ENCODE measurements at places on chromosomes 7 and 10. TPM values are rescaled to one million over a fixed set of nuclear protein-coding genes. Genes with fewer than 3 reads are reported as not detected.

DNA sequence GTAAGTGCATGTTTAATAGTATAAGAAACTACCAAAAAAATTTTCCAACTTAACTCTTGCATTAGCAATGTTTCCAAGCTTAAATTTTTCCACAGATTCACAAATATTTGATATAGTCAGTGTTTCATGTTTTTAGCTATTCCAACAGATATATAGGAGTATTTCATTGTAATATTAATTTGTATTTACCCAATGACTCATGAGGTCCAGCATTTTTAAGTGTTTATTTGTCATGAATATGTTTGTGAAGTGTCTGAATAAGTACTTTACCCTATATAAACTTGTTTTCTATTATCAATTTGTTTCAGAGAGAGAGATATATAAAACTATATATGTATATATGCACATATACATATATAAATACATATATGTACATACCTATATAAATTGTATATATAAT is 71.0 kb downstream of the SEMA3D start:
- H3K27me3 ChIP-seq = no peaks in the 10 kb centered on the region
- H3K36me3 ChIP-seq = no peaks in the 10 kb centered on the region
- H3K4me1 ChIP-seq = no peaks in the 10 kb centered on the region

- H3K4me1 ChIP-seq = no peaks in the 10 kb centered on the region
- H3K27ac ChIP-seq = no peak overlapping the region
- no peak for DNase-seq
Measured at GRCh38 chr7:48045195-48045765, 9.9 kb downstream of the C7orf57 start.

GRCh38 chr10:93921338-93921737 is 27.6 kb downstream of the SLC35G1 start:
- no peaks in the 10 kb centered on the region for H3K4me1 ChIP-seq
- DNase-seq = peak; percentile 35
- H3K36me3 ChIP-seq = no peaks in the 10 kb centered on the region
- no peak overlapping the region for H3K27ac ChIP-seq
- H3K27me3 ChIP-seq = no peaks in the 10 kb centered on the region

- H3K27me3 ChIP-seq = peaks cover 12% of the 10 kb centered on the region
- no peaks in the 10 kb centered on the region for H3K4me1 ChIP-seq
- DNase-seq = peak; percentile 67
- peak within 1 kb of the TSS; percentile 83 for H3K27ac ChIP-seq
Measured at GRCh38 chr7:37448636-37449361, at the start of gene ELMO1. TSS of gene ELMO1 (minus strand) at chr7:37448864. CDS start at chr7:37342690, 106,174 bp downstream.

GRCh38 chr10:5812283-5813090 is 747 bp downstream of the GDI2 start:
- H3K4me1 ChIP-seq = no peaks in the 10 kb centered on the region
- no peaks in the 10 kb centered on the region for H3K36me3 ChIP-seq
- peak overlapping the region; percentile 78 for H3K4me3 ChIP-seq
- peak; percentile 52 for DNase-seq
- H3K27ac ChIP-seq = peak overlapping the region; percentile 98

DNA sequence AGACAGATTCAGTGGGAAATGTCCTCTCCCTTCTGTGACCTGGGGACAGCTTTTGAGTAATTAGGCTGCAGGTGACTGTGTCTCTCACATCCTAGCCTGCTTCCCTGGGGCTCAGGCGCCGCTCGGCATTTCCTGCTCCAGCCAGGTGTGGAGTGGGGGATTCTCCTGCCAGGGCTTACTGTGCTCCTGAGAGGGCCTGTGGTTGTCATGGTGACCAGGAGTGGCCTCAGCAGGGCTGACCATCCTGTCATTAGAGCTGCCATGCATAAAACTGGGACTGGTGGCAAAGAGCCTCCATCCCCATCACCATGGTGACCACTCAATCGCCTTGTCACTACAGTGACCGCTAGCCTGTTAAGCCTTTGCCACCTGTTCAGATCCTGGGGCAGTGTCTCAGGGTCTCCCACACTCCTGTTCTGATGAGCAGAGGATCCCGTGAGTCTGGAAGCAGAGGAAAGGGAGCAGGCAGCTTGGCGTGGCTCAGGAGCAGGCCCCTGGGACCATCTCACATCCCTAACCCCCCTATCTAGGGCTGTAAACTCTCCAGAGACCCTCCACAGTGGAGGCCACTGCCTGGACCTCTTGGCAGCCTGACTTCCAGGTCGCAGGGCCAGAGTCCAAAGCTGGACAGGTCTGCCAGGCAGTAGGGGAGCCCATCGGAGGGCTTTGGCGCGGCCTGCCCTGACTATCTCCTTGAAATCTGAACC is at the start of gene GCK:
Gene GCK (minus strand): TSS at position 154 of the 707 bp plus-strand sequence. CDS start 486 bp downstream, outside the sequence.
- H3K4me1 ChIP-seq = no peaks in the 10 kb centered on the region
- no peaks in the 10 kb centered on the region for H3K27me3 ChIP-seq
- H3K27ac ChIP-seq = no peak within 1 kb of the TSS
- no peaks in the 10 kb centered on the region for H3K36me3 ChIP-seq
- H3K4me3 ChIP-seq = no peak within 1 kb of the TSS

DNA sequence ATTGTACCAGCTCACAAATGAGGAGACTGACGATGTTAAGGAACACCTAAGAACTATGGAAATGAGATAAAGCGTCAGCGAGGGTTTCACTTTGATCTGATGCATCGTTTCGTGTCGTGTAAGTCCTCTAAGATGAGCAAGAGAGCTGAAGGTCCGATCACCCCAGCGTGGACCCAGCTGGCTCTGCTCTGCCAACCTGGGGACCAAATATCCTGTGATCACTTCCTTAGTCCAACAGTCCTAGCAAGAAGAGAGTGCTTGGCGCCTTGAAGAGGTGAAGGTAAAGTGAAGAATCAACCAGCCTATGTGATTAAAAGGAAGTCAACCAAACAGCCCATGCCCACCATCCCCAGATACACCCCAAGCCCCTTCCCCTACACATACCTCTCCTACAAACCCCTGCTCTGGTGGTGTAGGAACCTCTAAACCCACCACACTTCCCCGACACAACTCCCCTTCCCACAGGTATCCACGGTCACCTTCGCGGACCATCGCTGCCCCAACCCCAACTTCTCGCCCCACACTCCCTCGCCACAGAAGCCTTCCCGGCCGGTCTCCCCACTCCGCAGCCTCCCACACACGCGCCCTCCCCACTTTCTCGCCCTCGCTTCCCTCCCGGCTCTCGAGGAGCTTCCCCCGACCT is 722 bp downstream of the UPF2 start:
- peaks cover 5% of the 10 kb centered on the region for H3K4me1 ChIP-seq
- no peaks in the 10 kb centered on the region for H3K27me3 ChIP-seq
- peak overlapping the region; percentile 92 for H3K27ac ChIP-seq
- DNase-seq = peak; percentile 51
- H3K4me3 ChIP-seq = peak overlapping the region; percentile 99

- no peak for DNase-seq
- no peak overlapping the region for H3K4me3 ChIP-seq
- no peaks in the 10 kb centered on the region for H3K27me3 ChIP-seq
- H3K36me3 ChIP-seq = no peaks in the 10 kb centered on the region
- H3K4me1 ChIP-seq = no peaks in the 10 kb centered on the region
- H3K27ac ChIP-seq = no peak overlapping the region
Measured at GRCh38 chr10:14144451-14144850, 186.3 kb downstream of the FRMD4A start.

- H3K27me3 ChIP-seq = no peaks in the 10 kb centered on the region
- no peaks in the 10 kb centered on the region for H3K4me1 ChIP-seq
- H3K36me3 ChIP-seq = no peaks in the 10 kb centered on the region
Measured at GRCh38 chr10:23892296-23892695, 316.6 kb upstream of the KIAA1217 start.

CCDC3 gene
- total RNA-seq = 2.1 TPM

Measured in colonic mucosa (tissue), 4 donors.